ENCODE measurements at places on chromosomes 5 and 9.

DNA sequence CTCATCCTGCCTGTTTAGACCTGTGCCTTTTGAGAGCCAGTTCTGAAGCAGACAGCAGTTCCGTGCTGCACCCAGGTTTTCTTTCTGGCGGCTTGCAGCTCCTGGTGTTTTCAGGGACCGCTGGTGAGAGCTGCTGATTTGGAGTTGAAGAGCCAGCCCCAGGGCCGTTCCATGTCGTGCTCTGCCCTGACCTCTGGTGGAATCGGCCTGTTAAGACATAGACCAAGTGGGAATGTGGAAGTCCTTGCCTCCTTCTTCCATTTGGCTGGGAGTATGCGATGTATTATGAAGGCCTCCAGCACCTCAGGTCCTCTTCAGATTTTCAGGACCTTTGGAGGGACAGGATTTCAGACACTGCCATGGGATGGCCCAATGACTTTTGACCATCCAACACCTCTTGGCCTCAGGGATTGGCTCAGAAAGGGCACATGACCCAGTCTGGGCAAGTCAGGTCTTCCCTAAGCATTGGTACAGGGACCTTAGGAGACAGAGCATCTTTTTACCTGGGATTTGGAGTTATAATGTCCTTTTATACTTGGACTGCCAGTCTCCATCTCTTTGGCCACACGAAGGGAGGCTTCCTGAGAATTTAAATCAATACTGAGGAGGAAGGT, 136.1 kb upstream of the CLINT1 start:
- DNase-seq = peak; percentile 53
- H3K27me3 ChIP-seq = peaks cover 37% of the 10 kb centered on the region
- H3K4me1 ChIP-seq = peaks cover 16% of the 10 kb centered on the region
- no peaks in the 10 kb centered on the region for H3K36me3 ChIP-seq
- no peak overlapping the region for H3K27ac ChIP-seq

- no peaks in the 10 kb centered on the region for H3K27me3 ChIP-seq
- no peak overlapping the region for H3K27ac ChIP-seq
- H3K4me3 ChIP-seq = no peak overlapping the region
- H3K36me3 ChIP-seq = peaks cover 1% of the 10 kb centered on the region
Measured at GRCh38 chr9:127867356-127868277, 9.9 kb downstream of the AK1 start.

- DNase-seq = no peak
- H3K4me3 ChIP-seq = no peak overlapping the region
- H3K4me1 ChIP-seq = peaks cover 19% of the 10 kb centered on the region
- H3K27me3 ChIP-seq = no peaks in the 10 kb centered on the region
Measured at GRCh38 chr5:80686757-80687156, 32.0 kb upstream of the DHFR start.

DNA sequence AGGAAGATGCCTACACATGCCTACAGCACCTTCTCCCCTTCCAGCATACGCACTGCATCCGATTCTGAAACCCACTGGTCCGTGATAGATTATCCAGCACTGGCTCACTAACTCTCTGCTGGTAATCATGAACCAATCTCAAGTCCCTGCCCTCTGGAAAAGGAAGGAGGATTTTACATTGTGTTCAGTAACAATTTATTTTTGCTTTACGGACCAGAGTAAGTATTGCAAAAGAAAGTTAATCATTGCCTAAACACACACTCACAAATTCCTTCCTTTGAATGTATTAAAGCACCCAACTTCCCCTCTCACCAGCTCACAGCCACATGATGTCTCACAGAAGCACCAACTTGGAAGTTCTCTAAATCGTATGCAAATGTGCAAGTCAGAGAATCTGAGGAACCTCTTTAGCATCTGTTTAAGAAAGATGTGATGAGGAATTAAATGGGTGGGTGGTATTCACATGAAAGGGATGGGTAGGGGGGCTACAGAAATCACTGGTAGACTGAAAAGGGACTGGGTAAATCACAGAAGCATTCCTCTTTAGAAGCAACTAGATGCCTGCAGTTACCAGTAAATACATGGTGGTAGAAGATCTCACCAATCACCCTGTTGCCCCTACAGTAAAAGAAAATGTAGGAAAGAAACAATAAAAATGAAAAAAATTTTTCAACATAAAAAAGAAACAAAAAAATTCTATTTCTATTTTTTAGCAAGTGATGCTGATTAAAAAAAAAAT, 8.4 kb downstream of the GNAQ start:
- no peak for DNase-seq
- H3K4me3 ChIP-seq = peak overlapping the region; percentile 59
- H3K27ac ChIP-seq = no peak overlapping the region
- no peaks in the 10 kb centered on the region for H3K27me3 ChIP-seq

GRCh38 chr9:1732670-1733069, 282.5 kb upstream of the SMARCA2 start:
- H3K36me3 ChIP-seq = no peaks in the 10 kb centered on the region
- no peak overlapping the region for H3K27ac ChIP-seq
- peaks cover 12% of the 10 kb centered on the region for H3K27me3 ChIP-seq
- no peak overlapping the region for H3K4me3 ChIP-seq

- H3K4me3 ChIP-seq = no peak overlapping the region
- no peak overlapping the region for H3K27ac ChIP-seq
- H3K4me1 ChIP-seq = peaks cover under 1% of the 10 kb centered on the region
- no peaks in the 10 kb centered on the region for H3K36me3 ChIP-seq
- no peak for DNase-seq
Measured at GRCh38 chr5:174139623-174140022, 94.1 kb downstream of the NSG2 start.

DNA sequence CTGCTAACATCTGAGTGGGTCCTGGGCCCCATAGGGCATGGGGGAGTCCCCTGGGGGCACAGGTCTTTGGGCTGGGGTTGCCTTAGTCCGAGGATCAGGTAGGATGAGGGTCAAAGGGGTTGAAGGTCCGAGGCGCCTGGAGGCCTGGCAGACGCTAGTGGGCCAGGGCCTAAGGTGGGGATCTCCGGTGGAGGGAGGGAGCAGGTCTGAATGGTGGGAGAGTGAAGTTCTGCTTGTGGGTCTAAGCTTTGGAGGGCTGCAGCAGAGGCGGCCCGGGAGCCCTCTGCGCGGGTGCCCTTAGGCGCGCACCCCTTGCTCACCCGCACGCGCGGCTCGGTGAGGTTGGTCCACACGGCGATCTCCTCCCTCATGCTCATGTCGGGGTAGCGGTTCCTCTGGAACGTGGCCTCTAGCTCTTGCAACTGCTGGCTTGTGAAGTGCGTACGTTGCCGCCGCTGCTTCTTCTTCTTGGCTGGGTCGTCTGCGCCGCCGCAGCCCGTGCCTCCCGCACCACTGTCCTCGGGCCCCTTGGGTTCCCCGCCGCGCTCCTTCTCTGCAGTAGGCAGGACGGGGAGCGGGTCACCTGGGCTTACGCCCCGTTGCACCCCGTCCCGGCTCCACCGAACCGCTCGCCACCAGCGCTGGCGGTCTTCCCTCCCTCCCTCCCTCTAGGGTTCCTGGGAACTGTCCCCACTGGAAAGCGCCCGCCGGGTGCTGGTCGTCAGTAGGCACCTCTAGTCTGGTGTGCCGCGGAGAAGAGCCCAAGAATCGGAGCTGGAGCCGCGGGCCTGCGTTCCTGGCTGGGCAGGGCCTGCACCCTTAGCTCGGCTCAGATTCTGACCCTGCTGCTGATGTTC, 2.8 kb downstream of the PITX1 start:
- H3K4me3 ChIP-seq = peak overlapping the region; percentile 65
- DNase-seq = no peak
- no peak overlapping the region for H3K27ac ChIP-seq
- peaks cover 85% of the 10 kb centered on the region for H3K27me3 ChIP-seq
- peaks cover 4% of the 10 kb centered on the region for H3K36me3 ChIP-seq
- peaks cover 38% of the 10 kb centered on the region for H3K4me1 ChIP-seq

DNA sequence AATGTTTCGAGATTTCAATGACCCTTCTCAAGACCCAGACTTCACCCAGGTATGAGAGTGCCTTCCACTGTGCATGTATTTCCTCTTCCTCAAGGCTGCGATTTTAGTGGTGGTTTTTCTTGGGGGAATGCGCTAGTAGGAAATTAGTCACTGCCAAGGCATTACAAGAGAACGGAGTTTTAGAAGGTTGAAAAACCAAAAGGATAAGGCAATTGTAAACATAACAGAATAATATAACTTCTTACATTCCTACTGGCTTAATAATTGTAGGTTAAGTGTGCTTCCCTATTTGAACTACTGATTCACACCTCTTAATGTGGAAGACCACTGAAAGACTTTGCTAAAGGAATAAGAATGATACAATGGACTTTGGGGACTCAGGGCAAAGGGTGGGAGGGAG, 38.9 kb downstream of the ACO1 start:
- no peak overlapping the region for H3K27ac ChIP-seq
- H3K4me3 ChIP-seq = no peak overlapping the region
- H3K4me1 ChIP-seq = no peaks in the 10 kb centered on the region
- DNase-seq = no peak
